SJSA1 (cell line): ENCODE measurements at places on chromosomes 7 and 10.
A peak's percentile ranks its signal among the peaks of the same experiment; 100 is the strongest.

- peak; percentile 47 for DNase-seq
These were observed 411.5 kb upstream of the ZMIZ1 start for GRCh38 chr10:78657163-78657861.

DNA sequence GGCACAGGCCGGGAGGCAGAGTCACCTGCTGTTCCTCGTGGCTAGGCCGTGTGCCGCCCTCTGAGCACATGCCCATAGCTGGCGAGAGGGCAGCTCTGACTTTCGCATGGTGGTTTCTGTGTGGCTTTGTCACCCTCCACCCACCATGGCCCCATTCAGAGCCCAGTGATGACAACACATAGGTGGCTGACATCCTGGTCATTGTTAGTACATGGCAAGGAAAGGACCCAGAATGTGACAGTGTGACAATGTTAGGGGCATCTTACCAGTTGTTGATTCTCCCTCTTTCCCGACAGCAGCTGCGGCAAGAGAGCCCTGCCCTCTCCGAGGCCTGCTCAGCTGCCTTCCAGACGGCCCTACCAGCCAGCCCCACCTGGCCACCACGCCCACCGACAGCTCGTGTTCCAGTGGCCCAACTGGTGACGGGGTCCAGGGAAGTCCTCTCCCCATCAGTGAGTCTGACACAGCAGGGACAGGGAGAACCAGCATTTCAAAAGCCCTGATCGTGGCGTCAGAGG is 52.2 kb downstream of the ZNF467 start:
- DNase-seq: peak; percentile 37

DNA sequence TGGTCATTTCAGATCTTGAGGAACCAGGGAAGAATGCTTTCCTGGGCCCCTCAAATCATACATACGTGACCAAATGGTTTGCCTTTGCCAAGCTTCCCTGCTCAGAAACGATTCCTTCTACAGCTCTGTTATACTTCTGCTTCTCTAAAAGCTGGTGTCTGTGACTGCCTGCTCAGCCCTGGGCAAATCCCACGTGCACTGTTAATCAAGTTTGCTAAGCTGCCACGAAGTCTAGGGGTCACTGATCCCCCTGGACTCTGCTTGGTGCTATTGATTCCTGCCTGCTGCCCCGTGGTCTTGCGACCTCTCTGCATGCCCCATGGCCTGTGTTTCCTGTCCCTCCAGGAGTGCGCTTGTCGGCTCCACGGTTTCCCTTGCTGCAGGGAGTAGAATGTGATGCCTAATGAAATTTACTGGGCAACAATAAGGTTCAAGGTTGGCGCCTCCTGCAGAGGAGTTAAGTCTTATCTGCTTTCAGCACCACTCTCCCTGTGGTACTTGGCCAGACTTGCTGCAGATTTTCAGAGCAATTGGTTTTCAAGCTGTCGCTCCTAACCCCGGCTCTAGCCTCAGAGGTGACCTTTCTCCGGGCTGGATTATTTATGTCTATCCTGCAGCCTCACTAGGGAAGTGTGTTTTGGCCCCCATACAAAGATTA is 201.6 kb upstream of the FZD8 start:
- no peak for DNase-seq

- DNase-seq: peak; percentile 92
These were observed 105.4 kb upstream of the FAM133B start for GRCh38 chr7:92695308-92696261.

DNA sequence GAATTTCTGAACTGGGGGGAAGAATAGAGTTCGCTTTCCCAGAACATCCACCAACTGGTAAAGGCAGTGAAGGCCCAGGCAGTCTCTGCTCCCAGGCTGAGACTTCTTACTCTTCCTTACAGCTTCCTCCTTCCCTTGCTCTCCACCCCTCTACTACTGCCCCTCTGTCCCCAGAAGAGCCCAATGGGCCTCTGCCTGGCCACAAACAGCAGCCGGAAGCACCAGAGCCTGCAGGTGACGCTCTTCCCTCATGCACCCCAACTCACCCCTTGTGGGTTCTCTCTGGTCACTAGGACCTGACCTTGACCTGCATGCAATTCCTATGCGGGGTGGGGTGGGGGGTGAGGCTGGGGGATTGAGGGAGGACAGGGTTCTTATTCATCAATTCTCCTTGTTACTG is 16.5 kb downstream of the FAM131B start:
- DNase-seq: no peak

- no peak for DNase-seq
These were observed 364.6 kb downstream of the CCSER2 start for GRCh38 chr10:84693006-84693405.

DNA sequence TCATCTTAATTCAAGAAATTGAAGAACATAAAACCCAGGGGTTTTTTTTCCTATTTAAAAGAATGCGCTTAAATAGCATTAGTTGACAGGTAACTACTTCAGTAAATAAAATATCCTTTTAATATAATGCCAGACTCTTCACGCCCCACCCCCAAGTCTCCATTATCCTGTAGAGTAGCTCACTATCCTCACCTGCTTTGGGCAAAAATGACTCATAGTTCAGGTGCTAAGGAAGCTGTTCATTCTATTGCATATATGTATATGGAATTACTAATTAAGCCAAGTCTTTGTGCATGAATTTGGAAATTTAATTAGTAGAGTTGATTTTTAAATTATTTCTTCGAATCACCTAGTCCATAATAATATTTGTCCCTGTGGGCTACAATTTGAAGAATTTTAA is 656.8 kb upstream of the ANKRD30A start:
- DNase-seq: no peak

DNA sequence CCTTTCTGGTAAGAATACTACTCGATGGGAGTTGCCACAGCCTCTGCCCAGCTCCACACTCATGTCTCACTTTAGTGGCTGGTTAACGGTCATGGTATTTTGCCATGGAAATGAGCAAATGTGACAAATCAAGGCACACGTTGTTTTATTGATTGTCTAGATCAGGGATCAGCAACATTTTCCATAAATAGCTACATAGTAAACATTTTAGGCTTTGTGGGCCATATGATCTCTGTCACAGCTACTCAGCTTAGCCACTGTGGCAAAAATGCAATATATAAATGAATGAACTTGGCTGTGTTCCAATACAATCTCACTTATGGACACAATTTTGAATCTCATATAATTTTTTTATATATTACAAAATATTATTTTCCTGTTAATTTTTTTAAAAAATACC is 76.9 kb downstream of the COBL start:
- DNase-seq: no peak

DNA sequence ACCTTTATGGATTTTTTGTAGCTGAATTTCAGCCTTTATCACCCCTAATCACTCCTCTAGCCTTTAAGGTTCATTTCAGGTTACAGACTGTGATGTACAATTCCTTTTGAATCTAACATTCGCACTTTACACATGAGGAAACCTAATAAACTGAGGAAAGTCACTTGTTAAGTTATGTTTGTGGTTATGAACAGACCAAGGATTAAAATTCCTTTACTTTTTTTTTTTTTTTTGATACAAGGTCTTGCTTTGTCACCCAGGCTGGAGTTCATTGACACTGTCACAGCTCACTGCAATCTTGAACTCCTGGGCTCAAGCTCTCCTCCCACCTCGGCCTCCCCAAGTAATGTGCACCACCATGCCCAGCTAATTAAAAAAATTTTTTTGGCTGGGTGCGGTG is 3.6 kb downstream of the MCU start:
- DNase-seq: no peak

DNA sequence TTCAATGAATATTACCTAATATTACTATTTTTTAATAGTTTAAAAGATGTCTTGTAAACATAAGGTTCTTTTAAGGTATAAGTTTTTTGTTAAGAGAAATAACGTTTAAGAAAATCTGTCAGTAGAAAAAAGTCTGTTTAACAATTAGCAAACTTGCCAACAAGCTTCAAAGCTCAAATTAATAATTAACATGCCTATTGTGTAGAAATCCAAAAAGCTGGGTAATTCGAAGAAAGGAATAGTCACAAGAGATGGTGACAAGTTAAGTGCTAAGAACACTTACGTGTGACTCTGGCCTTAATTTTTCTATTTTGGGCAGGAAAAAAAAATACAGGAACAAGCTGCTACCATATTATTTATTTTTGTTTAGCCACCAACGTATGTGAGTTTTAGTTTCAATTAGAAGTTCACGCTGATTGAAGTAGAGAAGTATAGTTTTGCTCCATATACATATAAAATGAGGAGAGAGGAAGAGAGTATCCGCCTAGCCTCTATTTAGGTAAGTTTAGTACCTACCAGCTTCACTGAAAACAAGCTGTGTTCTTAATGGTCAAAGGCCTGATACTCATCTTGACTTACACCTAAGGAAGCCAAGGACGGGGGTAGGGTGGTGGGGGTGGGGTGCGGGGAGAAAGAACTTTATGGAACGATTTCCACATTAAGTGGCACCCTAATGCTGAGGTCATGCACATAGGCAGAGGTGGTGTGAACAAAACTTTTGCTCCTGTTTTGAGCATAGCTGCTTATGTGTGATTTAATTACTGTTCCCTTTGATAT is 43.4 kb upstream of the AGBL3 start:
- DNase-seq: no peak

- no peak for DNase-seq
These were observed 158.0 kb downstream of the IPMK start for GRCh38 chr10:58109731-58110130.

- no peak for DNase-seq
These were observed 58.8 kb downstream of the CACNA2D1 start for GRCh38 chr7:82384779-82385178.

DNA sequence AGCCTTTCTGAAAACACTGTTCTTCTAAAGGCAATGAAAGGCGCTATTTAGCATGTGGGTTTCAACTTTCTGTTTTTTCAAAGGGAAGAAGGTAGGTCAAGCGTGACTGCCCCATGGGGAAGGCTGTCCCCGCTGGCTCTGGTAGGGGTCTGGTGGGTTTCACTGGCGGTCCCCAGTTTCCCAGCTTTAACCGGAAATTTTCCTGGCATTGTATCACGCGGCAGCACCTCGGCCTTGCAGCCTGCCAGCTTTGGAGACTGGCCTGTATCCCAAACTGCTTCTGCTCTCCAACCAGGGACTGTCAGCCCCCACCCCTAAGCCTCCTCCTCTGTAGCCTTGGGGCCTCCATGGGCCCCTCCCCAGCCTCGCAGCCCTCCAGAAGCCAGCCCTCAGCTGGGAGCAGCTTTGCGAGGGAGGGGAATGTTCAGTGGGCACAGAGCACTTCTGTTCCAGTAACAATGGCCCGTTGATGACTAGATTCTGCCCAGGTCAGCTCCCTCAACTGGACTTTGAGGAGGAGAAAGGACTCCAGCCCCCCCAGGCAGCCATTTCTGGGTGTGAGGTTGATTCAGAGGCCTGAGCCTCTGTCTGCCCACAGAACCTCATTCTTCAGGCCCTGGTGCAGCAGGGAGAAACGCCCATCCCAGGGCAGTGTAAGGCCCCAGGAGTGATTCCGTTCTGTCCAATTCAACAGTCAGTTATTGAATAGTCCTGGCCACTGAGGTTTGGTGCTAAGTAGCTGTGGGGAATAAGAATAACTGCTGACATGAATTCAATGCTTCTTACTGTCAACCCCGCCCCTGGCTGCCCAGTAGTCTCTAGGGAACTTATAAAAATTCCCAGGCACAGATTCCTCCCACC is 17.1 kb downstream of the CHST3 start:
- no peak for DNase-seq

- no peak for DNase-seq
These were observed 126.8 kb downstream of the ADRA2A start for GRCh38 chr10:111203615-111204014.

GRCh38 chr7:128918016-128918665 is 7.6 kb upstream of the KCP start:
- no peak for DNase-seq

- DNase-seq: no peak
These were observed 9.6 kb downstream of the ZNF37A start for GRCh38 chr10:38103756-38104155.

- no peak for DNase-seq
These were observed 89.2 kb downstream of the CXCL12 start for GRCh38 chr10:44295644-44296241.

DNA sequence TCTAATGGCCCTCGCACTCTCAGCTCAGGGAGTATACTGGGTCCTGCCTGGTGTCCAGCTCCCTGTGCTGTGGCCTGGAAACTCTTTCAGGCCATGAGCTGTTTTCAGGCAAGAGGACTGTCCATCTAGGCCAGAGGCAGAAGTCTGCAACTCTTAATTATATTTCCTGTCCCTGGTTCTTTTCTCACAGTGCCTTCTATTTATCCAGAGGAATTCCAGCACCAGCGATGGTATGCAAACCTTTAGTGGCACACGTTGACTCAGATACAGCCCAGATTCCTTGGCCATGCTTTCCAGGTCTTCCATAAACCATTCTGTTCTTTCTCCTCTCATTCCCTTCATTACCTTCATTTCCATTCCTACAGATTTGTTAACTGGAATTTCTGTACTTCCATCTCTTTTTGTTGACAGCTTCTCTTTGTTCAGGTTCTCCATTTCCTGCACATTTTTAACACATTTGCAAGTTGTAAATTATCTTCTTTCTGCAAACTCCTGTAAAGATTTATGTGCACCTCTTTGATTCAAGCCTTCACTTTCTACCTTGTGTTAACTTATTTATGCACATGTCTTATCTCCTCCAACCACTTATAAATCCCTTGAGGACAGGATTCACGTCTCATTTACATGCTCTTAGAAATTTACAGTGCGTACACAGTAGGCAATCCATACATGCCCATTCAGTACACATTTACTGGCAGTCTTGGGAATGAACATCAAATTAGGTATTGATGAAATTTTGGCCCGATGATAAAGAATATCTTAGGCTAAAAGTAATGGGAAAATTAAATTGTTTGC is 172.1 kb downstream of the CELF2 start:
- DNase-seq: no peak

DNA sequence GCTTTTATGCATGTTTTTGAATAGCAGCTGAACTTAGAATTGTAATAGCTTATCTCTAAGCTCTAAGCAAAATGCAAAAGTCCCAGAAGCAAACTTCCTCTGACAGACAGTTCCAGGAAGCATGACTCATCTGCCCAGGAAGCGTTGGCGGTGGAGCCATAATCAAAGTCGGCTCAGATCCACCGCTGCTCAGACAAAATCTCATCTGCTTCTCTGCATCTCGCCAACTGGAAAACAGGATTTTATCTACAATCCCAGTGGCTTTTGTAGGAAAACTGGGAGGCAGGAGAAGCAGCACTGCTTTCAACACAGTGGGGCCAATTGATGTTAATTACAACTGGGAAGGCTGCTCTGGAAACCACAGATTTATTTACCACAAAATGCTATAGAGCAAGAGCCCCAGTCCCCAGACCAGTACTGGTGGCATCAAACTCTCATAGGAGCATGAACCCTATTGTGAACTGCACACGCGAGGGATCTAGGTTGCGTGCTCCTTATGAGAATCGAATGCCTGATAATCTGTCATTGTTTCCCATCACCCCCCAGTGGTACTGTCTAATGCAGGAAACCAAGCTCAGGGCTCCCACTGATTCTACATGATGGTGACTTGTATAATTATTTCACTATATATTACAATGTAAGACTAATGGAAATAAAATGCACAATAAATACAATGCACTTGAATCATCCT is 99.9 kb downstream of the CUBN start:
- peak; percentile 75 for DNase-seq

DNA sequence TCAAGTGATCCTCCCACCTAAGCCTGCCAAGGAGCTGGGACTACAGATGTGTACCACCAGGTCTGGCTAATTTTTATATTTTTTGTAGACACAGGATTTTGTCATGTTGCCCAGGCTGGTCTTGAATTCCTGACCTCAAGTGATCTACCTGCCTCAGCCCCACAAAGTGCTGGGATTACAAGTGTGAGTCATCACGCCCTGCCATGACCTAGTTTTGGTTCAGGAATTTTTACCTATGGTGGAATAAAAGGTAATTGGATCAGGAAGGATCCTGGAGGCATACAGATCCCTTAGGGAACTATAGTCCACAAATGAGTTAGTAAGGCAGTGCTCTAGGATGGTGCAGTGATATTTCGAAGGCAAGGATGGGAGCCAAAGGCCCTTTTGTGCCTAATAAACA is 717.9 kb downstream of the PHTF2 start:
- DNase-seq: no peak
